ENCODE measurements at places on chromosomes 1 and 21.

DNA sequence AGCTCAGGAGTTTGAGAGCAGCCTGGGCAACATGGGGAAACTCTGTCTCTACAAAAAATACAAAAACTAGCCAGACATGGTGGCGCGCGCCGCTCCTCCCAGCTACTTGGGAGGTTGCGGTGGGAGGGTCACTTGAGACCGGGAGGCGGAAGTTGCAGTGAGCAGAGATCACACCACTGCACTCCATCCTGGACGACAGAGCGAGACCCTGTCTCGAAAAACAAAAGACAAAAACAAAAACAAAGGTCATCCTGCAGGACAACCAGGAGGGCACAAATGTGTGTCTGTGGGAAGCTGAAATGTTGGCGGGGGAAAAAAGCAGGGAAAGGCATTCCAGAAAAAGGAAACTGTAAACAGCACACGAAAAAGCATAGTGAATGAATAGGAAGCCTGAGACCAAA is 104.1 kb upstream of the HNRNPU start:
- DNase-seq: no peak

- DNase-seq: no peak
These were observed 43.6 kb upstream of the IFFO2 start for GRCh38 chr1:19000065-19000464.

GRCh38 chr1:206556047-206556749 is 48.9 kb downstream of the RASSF5 start:
- DNase-seq: no peak

DNA sequence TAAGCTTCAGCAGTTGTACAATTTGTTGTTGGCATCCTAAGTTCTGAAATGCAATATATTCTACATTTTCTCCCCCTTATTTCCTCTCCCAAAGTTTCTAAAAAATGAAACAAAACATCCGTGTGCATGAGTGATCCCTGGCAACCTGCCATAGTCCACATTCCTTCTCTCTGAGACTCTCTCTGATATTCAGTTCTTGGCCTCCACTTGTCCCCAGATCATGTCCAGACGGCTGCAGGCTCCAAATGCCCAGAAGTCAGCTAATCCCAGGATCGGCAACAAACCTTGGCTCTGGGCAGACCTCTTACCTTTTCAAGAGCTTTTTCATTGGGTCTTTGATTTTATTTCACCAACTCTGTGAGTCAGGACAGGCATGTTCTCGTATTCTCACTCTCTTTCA is 187.8 kb downstream of the ETS2 start:
- DNase-seq: no peak

DNA sequence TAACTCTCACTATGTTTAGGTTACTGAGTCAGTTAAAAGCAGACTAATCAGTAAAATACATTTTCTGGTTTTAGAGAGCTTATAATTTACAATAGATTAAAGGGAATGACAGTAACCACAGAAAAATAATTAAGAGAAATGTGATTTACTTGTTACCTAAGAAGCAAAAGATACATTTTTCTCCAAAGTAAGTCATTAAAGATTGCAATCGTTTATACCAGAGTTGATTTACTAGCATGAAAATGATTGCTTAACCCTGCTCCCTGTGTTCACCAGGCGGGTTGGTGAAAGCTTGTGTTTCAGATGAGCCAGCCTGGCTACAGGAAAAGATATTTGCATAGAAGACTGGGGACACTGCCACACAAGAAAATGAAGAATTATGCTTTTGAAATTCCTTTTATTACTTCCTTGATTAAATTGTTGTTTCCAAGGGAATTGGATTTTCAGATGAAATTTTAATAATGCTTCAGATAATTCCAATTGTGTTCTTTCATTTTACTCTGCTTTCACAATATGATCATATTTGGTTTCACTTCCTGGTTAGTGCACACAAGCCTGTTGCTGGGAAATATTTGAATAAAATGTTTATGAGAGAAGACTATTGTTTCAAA is 27.9 kb downstream of the LRRC8B start:
- DNase-seq: peak; percentile 40

GRCh38 chr1:50110656-50111055 is 1.9 kb downstream of the ELAVL4 start:
- DNase-seq: no peak

GRCh38 chr1:235883261-235883927 is 16.7 kb upstream of the LYST start:
- no peak for DNase-seq

DNA sequence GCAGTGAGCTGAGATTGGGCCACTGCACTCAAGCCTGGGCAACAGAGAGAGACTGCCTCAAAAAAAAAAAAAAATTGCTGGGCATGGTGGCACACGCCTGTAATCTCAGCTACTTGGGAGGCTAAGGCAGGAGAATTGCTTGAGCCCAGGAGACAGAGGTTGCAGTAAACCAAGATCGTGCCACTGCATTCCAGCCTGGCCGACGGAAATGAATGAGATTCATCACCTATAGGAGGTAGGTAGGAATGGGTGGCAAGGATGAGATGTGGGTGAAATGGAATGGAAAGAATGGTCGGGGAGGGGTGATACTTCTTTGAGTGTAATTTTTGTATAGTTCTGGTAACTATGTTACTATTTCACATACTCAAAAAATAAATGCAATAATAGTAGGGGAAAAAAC is 15.4 kb downstream of the CTXND2 start:
- DNase-seq: no peak

DNA sequence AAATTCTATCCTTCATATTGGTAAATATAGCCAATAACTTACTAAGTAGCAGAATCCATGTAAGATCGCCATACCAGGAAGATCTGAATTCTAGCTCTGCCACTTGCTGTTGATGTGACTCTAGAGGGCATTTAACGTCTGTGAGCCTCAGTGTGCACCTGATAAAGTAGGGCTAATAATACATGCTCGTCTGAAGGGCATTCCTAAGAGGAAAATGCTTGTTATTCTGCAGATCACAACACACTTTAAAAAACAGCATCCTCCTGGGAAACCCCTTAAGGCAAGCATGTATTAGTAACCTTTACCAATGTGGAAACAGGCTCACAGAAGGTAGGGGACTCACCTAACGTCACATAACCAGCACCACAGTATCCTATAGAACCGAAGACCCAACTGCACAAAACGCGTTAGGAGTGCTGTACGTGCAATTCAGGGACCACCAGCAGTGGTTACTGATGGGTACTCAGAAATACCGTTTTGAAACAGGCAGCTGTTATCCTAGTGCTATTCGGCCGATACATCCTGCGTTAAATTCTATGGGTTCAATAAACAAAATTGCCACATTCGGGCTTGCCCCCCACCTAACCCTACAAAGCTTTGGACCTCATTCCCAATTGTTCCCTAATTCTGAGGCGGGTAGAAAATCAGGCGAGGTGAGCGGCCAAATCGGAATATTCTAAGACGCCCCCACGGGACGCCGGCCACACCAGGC is 758 bp downstream of the DEPDC1 start:
- no peak for DNase-seq

DNA sequence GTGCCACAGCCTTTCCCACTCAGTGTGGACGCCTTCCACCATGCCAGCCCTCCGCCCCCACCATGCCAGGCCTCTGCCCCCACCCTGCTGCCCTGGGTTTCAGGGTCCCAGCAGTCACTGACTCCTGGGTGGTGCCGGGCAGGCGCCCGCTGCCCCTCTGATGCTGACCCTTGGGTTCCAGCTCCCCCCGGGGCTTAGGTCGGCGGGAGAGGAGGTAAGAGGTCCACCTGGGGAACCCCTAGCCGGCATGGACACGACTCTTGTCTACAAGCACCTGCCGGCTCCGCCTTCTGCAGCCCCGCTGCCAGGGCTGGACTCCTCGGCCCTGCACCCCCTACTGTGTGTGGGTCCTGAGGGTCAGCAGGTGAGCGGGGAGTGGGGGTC is 7.0 kb upstream of the PFKL start:
- DNase-seq: no peak

- DNase-seq: no peak
These were observed 48.7 kb downstream of the UCK2 start for GRCh38 chr1:165876121-165876520.

DNA sequence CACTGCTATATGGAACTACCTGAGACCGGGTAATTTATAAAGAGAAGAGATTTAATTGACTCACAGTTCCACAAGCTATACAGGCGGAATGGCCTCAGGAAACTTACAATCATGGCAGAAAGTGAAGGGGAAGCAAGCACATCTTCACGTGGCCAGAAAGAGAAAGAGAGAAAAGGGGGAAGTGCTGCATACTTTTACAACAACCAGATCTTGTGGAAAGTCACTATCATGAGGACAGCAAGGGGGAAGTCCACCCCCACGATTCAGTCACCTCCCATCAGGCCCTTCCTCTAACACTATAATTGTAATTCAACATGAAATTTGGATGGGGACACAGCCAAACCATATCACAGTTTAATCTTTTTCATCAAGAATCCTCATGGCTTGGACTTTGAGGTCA is 339.2 kb upstream of the AJAP1 start:
- no peak for DNase-seq

DNA sequence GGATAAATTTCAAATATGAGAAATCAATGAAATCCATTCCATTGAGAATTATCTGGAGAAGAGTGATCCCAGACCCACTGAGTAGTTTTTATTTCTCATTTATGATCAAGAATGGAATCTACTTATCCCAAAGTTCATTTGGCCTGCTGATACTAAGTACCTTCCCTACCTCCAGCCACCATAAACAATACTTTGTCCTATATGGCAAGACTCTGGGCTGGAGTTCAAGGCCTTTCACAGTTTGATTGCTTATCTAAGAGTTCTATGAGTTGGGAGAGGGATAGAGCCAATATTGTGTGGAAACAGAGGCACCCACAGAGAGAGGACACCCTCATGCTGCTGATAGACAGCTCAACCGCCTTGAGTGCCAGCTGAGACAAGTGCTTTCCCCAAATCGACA is 5.1 kb downstream of the PDZK1 start:
- DNase-seq: no peak

DNA sequence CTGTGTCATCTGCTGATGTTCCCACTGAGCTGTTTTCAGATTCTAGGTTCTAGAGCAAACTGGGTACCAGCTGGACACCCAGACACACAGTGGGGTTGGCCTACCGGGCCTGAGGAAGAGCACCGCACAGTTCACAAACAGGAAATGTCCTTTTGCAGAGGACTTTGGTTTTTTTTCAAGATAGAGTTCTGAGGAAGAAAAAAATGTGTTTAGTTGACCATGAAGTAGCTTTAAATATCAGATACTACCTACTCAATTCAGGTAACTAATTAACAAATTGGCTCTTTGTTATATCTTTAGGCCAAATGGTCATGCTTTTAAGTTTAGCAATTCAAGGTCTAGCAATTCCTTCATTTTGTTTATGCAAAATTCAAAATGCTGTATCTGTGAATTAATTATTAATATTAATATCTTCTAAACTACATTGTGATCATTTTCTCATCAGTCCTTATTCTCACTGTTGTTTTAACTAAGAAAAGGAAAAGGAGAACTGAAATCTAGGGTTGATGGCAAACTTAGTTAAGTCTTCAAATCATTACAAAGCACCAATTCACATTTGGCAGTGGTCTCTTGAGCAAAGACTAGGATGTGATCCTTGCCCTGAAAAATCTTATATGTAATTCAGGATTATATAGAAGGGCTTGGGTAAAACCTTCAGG is 17.2 kb upstream of the NCF2 start:
- DNase-seq: no peak

DNA sequence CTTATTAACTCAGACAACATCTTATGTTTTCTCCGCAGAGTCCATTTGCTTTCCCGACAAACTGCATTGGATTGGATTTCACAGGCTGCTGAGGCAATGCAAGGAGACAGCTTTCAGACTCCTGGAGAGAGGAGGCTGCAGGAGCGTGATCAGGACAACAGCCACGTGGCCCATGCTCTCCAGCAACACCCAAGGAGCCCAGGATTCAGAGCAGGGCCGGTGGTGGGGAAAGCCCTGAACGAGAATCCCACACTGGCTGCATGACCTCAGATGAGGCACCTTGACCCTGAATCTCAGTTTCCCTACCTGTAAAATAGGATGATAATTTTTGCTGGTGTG is 78.3 kb upstream of the NFASC start:
- no peak for DNase-seq

DNA sequence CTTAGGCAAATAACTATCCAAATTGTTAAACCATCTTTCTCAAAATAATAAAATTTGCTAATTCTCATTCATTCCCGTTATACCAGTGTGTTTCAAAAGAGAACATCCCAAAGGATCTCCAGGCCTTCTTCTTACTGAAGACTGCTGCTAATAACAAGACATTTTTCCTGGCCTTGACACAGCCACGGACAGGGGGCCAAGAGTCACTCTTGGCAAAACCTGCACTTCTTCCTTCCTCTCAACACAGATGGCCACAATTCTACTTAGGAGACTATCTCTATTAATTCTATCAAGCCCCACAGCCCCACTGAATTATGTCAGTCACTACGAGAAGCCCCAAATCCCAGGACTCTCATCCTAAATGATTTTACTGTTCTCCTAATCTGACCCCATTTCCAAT is 86.0 kb downstream of the EVI5 start:
- DNase-seq: no peak

GRCh38 chr1:217989510-217989909 is 295.6 kb upstream of the RRP15 start:
- no peak for DNase-seq

- no peak for DNase-seq
These were observed 53.6 kb upstream of the RAP1A start for GRCh38 chr1:111565968-111566367.

GRCh38 chr1:16020325-16020724 is 1.5 kb upstream of the CLCNKA start:
- DNase-seq: no peak

- DNase-seq: peak; percentile 15
These were observed 615 bp downstream of the GPR161 start for GRCh38 chr1:168135921-168136708.

GRCh38 chr1:39959651-39960333 is 4.8 kb downstream of the MFSD2A start:
- DNase-seq: no peak

- no peak for DNase-seq
These were observed 550.9 kb downstream of the USP25 start for GRCh38 chr21:16280686-16281091.

DNA sequence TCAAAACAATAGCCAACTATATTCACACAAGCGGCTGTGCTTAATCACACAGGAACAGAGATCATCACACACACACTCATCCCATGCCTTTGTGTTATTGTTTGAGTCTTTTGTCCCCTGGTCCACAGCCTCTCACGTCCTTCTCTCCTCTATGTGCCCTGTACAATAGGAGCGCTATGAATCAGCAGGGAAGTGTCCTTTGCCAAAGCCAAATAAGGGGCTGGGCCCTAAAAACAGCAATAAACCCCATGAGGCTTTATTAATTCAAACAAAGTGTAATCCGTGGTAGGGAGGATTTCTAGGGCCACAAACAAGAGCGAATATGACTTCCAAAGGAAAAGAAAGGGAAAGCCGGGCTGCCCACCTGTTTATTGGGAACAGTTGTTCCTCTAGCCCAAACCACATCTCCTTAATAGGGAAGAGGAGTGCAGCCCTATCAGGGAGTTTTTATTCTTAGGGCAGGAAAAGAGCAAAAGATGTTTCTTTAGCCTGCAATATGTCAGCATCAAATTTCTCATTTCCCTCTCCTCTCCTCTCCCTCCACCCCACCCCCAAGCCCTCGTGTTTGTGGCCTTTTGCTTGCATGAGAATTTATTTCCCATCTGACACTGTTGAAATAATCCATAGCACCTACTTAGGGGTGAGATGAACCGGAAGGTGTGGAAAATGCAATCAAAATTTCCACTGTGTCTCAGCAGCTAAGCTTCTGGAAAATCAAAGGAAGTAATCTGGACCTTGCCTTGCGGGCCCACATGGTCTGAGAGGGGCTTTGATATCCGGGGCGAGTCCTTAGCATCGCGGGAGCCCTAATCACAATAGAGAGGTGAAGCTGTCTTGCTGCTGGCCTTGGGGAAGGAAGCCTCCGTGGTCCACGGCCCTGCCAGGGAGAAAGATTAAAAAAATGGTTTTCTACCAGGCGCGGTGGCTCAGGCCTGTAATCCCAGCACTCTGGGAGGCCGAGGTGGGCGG is 45.3 kb upstream of the ITPKB start:
- no peak for DNase-seq

Measured in naive B cell (primary cell).